ENCODE measurements at places on chromosomes 4 and X.

DNA sequence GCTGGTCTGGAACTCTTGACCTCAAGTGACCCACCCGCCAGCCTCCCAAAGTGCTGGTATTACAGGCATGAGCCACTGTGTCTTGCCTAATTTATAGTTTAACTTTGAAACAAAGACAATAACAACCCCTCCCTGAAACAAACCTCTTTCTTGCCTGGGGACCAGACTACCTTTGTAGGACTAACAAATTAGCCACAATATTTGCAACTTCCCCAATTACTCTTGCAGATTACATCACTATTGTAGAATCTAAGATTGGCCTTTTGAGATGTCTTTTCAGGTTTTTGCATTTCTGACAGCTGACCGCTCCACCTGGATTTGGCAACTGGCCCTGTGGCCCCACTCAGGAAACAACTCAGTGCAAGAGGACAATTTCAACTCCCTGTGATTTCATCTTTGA is 84.8 kb downstream of the AKAP4 start:
- DNase-seq, result no peak

- DNase-seq, result no peak
These were observed 34.6 kb upstream of the MGST2 start for GRCh38 chr4:139630991-139631390.

GRCh38 chrX:134622056-134622812 is 36.0 kb downstream of the PLAC1 start:
- DNase-seq, result no peak

DNA sequence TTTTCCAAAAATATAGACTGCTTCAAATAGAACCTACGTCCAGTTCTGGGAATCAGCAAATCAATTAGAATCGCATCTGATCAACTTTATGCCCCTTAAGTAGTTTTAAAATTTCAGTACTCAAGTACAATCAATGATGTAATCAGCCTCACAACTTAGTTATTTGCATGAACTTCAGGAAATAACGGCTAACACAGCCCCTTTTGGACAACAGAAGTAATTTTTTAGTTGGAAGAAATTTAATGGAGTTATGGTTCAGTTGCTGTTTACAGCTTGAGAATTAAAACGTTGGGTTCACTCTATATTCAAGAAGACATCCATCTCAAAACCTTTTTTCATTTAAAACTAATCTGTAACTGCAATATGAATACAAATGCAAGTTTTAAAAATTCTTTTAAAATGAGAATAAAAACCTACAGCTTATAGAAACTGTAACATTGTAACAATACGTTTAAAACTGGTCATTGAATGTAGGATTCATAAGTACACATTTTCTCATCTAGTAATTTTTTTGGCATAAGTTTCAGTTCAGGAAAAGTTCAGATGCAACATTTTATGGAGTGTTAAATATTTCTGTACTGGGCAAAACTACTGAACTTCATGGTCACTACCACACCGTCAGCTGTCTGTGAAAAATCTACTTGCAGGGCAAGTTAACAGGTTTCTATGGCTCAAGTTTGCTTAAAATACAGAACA is 956 bp downstream of the TAPT1 start:
- no peak for DNase-seq

- peak; percentile 9 for DNase-seq
These were observed 81.9 kb downstream of the PDLIM5 start for GRCh38 chr4:94533405-94534223.

- no peak for DNase-seq
These were observed 2017.8 kb downstream of the C4orf33 start for GRCh38 chr4:131113704-131114103.

GRCh38 chr4:92184566-92184965 is 119.2 kb upstream of the GRID2 start:
- DNase-seq, result no peak

- DNase-seq, result no peak
These were observed 10.4 kb downstream of the LRPAP1 start for GRCh38 chr4:3521621-3522325.
